Right cardiac atrium (tissue), 5 donors: ENCODE measurements at places on chromosomes 3 and 15. TPM values are rescaled to one million over a fixed set of nuclear protein-coding genes. Genes with fewer than 3 reads are reported as not detected.

PODXL2 gene
- total RNA-seq, result 1.5 TPM

TIMP4 gene
- total RNA-seq, result 15.0 TPM

MEF2A gene
- 177 TPM for total RNA-seq

ITPR1 gene
- 51.6 TPM for total RNA-seq

VPS13C gene
- 36.2 TPM for total RNA-seq

TMEM266 gene
- not detected for total RNA-seq

FNDC3B gene
- 82.9 TPM for total RNA-seq
